ENCODE measurements at places on chromosomes 2 and 18.
A peak's percentile ranks its signal among the peaks of the same experiment; 100 is the strongest.

DNA sequence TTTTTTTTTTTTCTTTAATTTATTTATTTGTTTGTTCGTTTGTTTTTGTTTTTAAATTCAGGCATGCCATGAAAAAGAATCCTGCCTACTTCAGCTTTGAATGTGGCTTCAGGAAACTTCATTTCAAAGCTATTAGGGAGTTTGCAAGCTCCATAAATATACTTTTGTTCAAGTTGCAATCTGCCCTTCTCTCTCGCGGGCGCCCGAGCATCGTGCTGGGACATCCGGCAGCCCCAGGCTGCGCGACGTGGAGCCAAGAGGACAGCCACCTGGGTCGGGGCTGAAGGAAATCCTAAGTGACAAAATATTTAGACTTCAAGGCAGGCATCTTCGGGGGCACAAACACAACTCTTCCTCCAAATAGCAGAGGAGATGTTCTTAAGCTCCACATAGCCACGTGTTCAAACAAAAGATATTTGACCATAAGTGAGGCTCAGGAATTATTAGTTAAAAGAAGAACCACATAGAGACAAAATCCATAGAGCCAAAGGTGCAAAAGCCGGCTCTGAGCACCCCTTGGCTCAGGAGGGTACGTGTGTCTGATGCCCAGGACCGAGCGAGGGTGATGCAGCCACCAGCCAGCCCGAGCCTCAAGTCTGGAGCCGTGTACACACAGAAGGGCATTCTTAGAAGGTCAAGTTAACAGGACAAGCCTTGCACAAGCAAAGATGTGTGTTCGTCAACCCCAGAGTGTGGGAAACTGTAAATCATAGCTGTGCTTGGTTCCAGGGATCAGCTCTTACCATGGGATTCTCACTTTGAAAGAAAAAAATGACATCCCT lies 256.5 kb upstream of the SALL3 start:
- no peak for DNase-seq

- DNase-seq: no peak
Measured at GRCh38 chr18:69596345-69596744, 195.7 kb downstream of the DOK6 start.

GRCh38 chr2:205772983-205773382 lies 90.7 kb downstream of the NRP2 start:
- DNase-seq: no peak

GRCh38 chr2:138652378-138652777 lies 127.8 kb downstream of the NXPH2 start:
- DNase-seq: peak; percentile 9

DNA sequence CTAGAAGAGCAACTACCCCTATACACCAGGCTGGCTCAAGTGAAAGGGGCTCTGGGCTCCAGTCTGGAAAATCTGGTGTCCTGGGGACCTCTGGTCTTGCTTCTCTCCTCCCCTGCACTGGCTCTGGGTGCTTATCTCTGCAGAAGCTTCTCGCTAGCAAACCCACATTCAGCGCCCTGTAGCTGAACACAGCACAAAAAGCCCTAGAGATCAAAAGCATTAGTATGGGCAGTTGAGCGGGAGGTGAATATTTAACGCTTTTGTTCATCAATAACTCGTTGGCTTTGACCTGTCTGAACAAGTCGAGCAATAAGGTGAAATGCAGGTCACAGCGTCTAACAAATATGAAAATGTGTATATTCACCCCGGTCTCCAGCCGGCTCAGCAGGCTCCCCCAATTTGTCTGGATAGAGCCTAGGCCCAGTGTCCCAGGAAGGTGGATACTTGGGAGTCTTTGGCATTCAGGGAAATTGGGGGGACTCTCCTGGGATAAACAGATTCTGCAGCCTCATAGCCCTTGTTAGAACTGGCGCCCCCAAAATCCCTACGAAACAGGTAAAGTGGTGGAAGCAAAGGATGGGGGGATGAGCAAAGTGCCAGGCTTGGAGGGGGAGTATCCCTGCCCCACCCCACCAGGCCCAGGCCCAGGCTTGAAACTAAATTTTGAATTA lies 2.5 kb upstream of the HOXD4 start:
- DNase-seq: no peak

DNA sequence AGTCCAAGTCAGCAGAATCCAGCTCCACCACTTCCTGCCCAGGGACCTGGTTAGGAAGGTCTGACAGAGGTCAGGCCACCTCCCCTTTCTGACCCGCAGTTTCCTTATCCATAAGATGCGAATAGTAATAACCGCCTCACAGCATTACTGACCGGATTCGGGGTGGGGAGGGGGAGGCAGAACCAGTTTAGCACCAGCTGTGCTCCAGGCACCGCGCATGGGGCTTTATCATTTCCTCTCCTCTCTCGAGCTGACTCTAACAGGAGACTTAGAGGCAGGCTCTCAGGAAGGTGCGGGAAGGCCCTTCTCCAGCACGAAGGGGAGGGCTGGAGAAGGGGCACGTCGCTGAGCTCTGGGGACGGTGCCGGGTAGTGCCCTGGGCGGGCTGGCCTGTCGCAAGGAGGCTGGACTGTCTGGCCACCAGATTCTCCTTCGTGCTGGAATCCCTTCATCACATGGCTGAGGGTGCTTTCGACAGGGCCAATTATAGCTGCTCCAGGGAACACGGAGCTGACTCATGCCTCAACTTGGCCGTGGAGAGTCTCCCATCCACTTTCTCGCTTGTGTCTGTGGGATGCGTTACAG lies 5.7 kb downstream of the EHD3 start:
- peak; percentile 45 for DNase-seq

GRCh38 chr18:74457725-74458421 lies 765 bp upstream of the DIPK1C start:
- DNase-seq: no peak

- peak; percentile 3 for DNase-seq
Measured at GRCh38 chr2:15782009-15782751, 158.2 kb upstream of the MYCN start.

- peak; percentile 34 for DNase-seq
Measured at GRCh38 chr18:21100146-21100545, 11.5 kb downstream of the ROCK1 start.

DNA sequence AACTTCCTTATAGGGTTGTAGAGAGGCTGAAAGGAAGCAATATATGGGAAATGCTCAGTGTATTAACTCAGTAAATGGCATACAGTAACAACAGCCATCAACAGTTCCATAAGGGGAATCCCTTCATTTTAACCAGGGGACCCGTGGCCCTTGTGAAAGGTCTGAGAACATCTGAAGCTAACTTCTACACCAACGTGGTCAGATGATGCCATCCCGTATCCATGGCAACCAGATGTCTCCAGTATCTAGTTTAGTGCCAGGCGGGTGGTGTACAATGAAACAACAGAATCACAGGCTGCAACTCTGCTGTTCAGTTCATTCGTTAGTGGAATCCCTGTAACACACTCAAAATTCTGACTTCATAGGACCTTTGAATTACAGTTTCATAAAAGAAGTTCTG lies 162.3 kb downstream of the TGIF1 start:
- no peak for DNase-seq

DNA sequence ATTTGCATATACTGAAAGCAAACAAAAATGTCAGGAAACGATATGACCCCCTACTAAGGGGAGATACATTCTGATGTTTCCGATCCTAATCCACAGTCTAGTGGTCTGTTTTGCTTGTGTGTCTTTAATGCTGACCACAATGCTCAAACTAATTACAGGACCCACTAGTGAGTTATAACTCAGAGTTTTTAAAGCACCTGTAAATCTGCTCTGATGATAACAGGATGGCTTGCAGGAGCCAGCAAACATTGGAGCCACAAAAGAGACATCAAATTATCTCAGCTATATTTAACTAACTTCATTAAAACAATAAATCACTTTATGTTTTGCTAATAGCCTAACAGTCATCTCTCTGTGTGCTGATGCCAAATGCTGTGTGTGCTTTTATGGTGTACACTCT lies 300.3 kb downstream of the NBAS start:
- no peak for DNase-seq

DNA sequence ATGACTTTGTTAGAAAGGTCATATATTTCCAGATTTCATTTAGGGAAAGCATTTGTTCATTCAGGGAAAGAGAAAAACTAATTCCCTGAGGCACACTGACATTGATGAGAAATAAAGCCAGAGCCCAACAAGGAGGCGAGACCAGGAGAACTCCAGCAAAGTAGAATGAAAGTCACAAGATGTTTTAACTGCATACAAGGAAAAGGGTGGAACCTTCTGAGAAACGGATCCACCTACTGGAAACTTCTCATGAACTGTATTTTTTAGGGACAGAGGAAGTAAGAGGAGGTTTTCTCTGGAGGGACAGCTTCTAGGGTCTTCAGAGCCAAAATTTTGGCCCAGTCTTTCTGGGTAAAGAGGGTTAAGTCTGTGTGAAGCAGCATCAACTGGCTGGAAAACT lies 548.2 kb upstream of the PIK3C3 start:
- no peak for DNase-seq

DNA sequence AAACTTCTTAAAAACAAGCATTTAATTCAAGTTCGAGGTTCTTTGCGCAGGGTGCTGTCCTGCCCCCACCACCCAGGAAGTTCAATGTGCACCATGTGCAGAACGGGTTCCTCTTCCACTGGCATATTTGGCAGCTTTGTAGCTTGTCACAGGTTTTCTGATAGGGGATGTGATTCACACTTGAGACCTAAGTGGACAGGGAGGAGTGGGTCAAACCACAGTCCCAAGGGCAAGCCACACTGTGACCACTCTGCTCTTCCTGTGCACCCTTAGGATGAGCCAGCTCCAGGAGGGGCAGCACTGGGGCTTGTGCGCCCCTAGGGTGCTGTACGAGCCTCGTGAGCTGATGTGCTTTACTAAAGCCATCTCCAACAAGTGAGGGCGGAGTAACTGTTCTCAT lies 82.5 kb downstream of the TGFA start:
- no peak for DNase-seq

DNA sequence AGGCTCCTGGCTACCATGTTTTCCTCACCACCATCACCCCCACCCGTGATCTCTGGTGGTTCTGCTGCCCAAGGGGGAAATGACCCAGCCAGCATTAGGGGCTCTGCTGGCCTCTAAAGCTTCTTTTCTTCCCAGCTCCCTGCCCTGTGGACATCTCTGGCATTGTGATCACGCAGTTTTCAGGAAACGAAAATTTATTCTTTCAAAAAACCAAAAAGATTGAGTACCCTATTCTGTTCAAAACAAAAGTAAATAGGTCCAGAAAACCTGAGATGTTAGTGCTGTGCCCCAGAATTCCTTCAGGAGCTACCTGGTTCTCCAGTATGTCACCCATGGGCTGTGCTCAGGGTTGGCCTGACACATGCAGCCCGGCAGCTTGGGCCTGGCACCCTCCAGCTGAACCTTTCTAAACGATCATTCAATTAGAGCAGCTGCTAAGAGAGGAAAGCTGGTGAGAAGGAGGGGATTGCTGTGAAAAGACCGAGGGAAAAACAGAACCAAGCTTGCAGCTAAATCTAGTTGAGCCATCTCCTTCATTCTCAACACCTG lies 157.5 kb downstream of the MGAT5 start:
- DNase-seq: no peak

GRCh38 chr2:204665207-204665606 lies 119.9 kb downstream of the PARD3B start:
- DNase-seq: peak; percentile 57

DNA sequence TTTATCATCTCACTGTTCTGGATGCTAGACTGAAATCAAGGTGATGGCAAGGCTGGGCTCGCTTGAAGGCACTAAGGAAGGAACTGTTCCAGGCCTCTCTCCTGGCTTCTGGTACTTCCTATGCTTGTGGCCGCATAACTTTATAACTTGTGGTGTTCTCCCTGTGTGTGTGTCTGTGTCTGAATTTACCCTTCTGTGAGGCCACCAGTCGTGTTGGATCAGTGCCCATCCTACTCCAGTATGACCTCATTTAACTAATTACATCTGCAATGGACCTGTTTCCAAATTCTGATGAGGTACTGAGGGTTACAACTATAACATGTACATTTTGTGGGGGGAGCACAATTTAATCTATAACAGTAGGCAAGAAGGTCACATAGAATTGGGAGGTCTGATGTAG lies 41.6 kb downstream of the LYPD6B start:
- no peak for DNase-seq

- DNase-seq: no peak
Measured at GRCh38 chr18:47248604-47249313, 2.7 kb downstream of the SKOR2 start.

GRCh38 chr2:80365762-80366161 lies 61.2 kb upstream of the LRRTM1 start:
- no peak for DNase-seq

DNA sequence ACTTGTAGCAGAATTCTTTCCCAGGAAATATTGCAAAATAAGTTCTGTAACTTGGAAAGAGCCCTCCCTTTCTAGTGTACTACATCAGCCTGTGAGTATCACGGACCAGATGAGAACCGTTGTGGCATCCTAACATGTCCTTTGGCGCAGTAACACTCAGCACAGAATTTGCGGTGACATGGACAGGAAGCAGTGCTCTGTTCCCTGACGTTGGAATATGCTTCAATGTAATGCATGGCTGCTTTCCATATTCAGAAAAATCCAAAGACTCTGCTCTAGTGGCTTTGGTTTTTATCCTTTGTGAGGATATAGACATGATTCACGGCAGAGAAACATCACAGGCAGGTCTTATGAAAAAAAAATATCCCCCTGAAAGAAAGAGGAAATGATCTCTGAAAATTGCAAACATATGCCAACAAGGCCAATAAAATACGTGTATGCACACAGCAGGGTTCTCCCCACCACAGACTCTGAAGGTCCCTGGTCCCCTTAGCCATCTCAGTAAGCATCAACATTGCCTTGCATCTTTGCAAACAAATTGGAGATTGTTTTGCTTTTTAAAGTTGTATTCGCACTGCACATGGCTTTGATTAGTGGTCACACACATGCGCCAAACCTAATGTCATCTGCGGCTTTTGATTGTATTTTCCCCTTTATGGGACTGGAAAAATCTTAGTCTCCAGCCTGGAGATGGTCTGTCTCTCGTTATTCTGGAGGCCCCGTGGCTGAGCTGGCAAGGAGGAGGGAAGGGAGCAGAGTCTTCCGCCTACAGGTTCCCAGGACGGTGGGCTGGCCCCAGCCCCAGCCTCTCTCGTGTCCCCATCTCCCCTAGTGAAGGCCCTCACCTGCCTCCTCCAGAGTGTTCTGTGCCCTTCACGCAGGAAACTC lies 122.9 kb downstream of the COPS8 start:
- peak; percentile 64 for DNase-seq

DNA sequence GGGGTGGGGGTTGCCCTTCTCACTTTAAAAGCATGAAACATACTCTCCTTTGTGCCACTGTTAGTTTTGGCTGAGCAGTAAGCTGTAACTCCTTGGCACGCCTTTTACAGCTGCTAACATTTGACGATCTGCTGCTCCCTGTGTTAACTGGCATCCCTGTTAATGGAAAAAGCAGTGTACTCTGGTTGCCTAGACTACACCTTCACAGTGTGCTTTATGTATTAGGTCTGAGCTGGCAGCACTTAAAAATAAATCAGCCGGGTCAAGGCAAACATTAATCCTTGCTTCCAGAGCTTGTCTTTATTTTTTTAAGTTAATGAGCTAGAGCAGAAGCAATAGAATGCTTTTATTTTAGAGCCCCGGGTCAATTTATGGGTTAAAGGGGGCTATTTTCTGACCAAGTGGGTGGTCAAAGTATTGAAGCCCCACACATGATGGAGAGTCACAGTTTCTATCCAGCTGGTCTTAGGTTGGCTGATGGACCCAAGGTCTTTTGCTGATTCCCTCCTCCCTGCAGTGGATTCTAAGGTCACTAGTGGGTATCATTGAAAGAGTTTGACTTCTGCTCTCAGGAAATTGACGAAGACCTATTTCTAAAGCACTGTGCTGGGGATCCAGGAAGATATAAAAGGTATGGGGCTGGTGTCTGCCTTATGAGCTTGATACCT lies 54.5 kb downstream of the CFAP221 start:
- DNase-seq: no peak

GRCh38 chr2:71816815-71817214 lies 330.8 kb downstream of the CYP26B1 start:
- no peak for DNase-seq
